ENCODE measurements at places on chromosomes 11 and 22. TPM values are rescaled to one million over a fixed set of nuclear protein-coding genes. Genes with fewer than 3 reads are reported as not detected.

PGA5 gene
- not detected for total RNA-seq

OR51B6 gene
- not detected for total RNA-seq

RAB3IL1 gene
- 28.1 TPM for total RNA-seq

TYR gene
- total RNA-seq: not detected

RCN1 gene
- total RNA-seq: 300 TPM

SHANK2 gene
- total RNA-seq: not detected

LRRN4CL gene
- 5.3 TPM for total RNA-seq

NEFH gene
- 0.85 TPM for total RNA-seq

OR2AG1 gene
- total RNA-seq: not detected

NCF4 gene
- total RNA-seq: not detected

INCENP gene
- total RNA-seq: 2.3 TPM

SSH3 gene
- total RNA-seq: 54.7 TPM

SCN4B gene
- not detected for total RNA-seq

CEP126 gene
- total RNA-seq: 1.5 TPM

PITPNB gene
- 14.9 TPM for total RNA-seq

DENND6B gene
- 6.6 TPM for total RNA-seq

DKK3 gene
- 45.8 TPM for total RNA-seq

TIMM10B gene
- 33.3 TPM for total RNA-seq

RPL3 gene
- total RNA-seq: 3,654 TPM

OR10A2 gene
- not detected for total RNA-seq
